ENCODE measurements at places on chromosomes 1 and 21. TPM values are rescaled to one million over a fixed set of nuclear protein-coding genes. Genes with fewer than 3 reads are reported as not detected.
A peak's percentile ranks its signal among the peaks of the same experiment; 100 is the strongest.

GRCh38 chr1:52919051-52919722, 2.4 kb downstream of the ECHDC2 start:
- DNase-seq, result no peak

A3GALT2 gene
- not detected for total RNA-seq

GIPC2 gene
- not detected for total RNA-seq

- no peak for DNase-seq
These were observed at the start of gene PDZK1IP1 for GRCh38 chr1:47189844-47190508. Gene PDZK1IP1 (minus strand): TSS chr1:47190036. CDS start chr1:47189932, 104 bp downstream.

GRCh38 chr1:22866868-22867267, 105.8 kb downstream of the LACTBL1 start:
- DNase-seq, result no peak

GRCh38 chr1:94318505-94319030, 81.2 kb upstream of the ARHGAP29 start:
- no peak for DNase-seq

YARS1 gene
- total RNA-seq, result 70.7 TPM

SLC44A3 gene
- not detected for total RNA-seq

DNA sequence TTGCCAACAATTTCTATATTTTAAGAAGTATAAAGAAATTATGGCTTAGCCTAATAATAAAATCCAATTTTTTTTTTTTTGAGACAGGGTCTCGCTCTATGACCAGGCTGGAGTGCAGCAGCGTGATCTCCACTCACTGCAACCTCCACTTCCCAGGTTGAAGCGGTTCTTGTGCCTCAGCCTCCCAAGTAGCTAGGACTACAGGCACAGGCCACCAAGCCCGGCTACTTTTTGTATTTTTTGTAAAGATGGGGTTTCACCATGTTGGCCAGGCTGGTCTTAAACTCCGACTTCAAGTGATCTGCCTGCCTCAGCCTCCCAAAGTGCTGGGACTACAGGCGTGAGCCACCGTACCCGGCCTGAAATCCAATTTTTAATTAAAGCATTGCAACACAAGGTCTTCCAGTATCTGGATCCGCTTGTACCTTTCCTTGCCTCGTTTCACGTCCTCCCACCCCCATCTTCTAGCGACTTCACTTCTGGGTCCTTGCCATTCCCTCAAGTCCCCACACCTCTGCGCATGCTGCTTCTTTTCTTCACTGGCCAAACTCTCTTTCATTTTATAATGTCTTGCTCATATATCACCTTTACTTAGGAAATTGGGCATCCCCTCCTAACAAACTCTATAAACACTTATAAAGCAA, 2.3 kb downstream of the FUBP1 start:
- no peak for DNase-seq

ERRFI1 gene
- 1.5 TPM for total RNA-seq

DNASE2B gene
- total RNA-seq, result not detected

DNA sequence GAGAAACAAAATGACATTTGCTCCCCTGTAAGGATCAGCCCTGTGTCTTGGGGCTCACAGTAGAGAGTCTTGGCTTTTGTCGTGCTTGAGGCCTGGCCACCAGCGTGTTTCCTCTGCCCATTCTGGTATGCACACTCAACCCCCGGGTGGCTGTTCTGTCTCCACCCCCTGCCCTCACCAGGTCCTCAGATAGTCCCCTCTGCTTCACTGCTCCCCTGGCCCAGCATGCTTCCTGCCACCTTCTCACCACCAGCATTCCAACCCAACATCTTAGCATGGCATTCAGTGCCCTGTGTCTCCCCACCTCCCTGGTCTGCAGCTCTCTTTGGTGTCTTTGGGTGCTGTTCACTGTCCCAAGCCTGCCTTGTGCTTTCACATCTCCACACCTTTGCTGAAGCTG, 16.2 kb downstream of the ZNF362 start:
- no peak for DNase-seq

DNA sequence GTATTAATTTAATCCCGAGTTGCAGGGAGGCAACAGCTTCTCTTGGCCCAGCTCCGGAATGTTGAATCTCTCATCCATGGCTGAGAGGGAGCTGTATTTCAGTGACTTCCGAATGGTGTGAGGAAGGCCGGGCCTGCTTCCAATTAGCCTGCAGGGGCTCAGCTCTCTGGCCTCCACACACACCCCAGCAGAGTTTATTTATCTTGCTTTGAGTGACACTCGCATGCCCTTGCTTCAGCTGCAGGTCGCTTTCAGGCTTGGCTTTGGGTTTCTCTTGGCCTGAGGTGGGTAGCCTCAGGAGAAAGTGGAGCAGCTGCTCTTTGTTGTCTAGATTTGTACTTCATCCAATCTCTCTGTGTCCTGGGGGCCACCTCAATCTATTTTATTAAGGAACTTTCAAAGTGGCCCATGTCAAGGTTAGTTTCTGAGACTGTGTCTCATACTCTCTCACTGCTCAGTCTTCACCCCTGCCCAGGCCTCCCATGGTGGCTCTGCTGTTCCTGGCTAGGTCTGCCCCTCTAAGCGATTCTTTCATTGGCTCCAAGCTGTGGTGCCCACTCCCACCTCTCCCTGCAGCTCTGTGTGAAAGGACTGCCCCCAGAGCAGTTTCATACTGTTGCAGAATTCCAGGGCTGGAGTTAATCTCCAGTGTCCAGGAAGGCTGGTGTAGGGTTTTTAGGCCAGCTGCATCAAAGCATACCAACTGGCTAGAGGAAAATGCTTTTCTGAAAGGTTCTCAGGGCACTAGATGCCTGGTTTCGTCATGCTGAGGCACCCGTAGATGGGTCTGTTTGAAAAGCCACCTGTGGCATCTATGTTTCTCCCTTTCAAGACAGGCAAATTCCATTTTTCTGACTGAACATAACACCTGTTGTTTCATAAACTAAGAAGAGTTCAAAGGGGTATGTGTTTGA, 153.5 kb downstream of the PLXNA2 start:
- no peak for DNase-seq

DNA sequence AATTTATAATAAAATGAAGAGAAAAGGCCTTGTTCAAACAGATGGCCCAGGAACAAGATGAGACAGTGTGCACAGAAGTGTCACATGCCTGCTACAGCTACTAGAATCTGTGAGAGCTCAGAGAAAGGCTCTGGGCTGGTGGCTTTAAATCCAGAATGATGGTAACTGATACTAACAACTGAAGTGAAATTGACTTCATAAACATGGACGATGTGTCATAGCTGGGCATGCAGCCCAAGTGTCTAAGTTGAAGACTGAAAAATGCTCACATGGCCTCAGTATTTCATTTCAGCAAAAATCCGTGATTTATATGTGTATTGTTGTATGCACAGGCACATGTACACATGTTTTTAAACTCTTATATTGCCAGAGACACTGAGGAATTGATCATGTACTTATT, 208.3 kb upstream of the RUNX1 start:
- no peak for DNase-seq

- no peak for DNase-seq
These were observed 12.2 kb downstream of the SARS1 start for GRCh38 chr1:109225711-109226445.

DNA sequence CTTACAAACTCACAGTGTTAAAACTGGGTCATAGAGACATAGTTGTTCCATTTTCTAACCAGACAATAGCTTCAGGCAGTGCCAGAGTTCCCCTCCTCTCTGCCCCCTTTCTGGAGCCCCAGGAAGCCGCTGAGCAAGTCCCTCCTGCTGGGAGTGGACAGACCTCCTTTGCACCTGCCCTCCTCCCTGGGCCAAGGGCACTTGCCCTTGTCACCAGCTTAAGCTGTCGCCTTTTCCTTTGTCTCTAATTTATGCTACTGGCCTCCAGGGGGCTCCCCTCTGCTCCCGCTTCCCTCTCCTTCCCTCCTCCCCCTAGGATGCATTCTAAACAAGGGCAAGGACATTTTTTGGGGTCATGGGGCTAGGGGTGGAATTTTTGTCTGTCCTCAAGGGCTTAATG, 182.4 kb downstream of the MIS18A start:
- DNase-seq, result no peak

HSD3B2 gene
- not detected for total RNA-seq

DNA sequence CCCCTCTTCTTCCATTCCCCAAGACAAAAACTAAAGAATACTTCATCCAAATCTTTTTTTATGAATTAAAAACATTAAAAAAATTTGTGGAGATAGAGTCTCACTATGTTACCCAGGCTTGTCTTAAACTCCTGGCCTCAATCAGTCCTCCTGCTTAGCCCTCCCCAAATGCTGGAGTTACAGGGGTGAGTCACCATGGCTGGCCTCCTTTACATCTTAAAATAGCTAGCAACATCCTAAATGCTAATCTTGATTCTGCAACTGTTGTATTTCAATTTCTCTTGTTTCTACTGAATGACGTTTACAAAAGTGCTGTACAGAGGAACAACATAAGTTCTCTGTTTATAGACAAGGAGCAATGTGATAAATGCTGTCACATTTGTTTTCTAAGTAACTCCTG, 483.5 kb downstream of the ADGRL2 start:
- no peak for DNase-seq

DNA sequence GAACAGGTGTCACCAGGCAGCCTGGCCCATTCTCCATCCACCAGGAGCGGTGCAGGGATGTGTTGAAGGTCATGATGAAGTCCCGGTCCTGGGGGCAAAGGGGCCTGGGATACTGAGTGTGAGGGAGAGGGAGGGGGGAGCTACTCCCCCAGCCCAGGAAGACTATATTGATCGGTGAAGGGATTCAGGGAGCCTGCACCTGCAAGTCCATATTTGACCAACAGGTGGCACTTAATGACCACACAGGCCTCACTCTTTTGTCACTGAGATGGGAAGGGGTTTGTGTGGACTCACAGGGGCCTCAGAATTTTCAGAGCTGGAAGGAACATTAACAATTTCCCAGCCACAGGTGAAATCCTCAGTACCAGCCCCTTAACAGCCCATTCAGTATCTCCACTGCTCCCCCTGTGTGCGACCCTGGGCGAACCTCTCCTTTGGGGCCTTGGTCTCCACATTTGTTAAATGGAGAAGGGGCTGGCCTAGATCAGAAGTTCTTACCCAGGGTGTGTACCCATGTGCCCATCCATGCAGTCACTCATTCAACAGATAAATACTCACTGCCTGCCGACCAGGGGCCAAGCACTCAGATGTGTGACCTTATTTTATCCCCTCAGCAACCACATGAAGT, 55.6 kb downstream of the NKAIN1 start:
- peak; percentile 67 for DNase-seq

VAMP3 gene
- total RNA-seq, result 49.6 TPM

GRCh38 chr1:233530665-233531386, 83.1 kb upstream of the KCNK1 start:
- no peak for DNase-seq

- no peak for DNase-seq
These were observed 185.1 kb downstream of the FOXD2 start for GRCh38 chr1:47622776-47623556.

DNA sequence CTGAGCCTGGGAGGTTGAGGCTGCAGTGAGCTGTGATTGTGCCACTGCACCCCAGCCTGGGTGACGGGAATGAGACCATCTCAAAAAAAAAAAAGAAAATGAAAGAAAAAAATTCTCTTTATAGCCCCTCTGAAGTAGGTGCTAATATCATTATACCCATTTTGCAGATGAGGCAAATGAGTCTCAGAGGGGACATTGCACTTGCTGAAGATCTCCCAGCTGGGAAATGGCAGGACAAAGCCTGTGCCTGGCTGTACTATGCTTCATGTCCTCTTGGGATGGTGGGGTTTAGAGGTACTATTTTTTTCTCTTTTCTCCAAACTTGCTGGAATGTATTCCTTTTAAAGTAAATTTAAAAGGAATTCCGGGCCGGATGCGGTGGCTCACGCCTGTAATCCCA, 1.6 kb downstream of the SMPDL3B start:
- DNase-seq, result no peak

SYT11 gene
- total RNA-seq, result 6.6 TPM

GRCh38 chr1:20069874-20070273, at the start of gene PLA2G5:
Gene PLA2G5 (plus strand): TSS chr1:20070194. CDS start chr1:20084831, 14,637 bp downstream.
- DNase-seq, result no peak

DNA sequence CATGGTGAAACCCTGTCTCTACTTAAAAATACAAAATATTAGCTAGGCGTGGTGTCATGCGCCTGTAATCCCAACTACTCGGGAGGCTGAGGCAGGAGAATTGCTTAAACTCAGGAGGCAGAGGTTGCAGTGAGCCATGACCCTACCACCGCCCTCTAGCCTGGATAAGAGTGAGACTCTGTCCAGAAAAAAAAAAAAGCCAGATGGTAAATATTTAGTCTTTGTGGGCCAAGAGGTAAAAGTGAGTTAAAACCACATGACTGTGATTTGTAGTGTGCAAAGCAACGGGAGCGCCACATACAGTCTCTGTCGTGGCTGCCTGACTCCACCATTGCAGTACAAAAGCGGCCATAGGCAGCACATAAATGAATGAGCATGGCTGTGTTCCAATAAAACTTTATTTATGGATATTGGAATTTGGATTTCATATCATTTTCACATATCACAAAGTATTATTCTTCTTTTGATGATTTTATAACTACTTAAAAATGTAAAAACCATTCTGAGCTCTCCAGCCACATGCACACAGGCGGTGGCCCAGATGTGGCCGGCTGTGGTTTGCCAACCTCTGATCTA, 51.8 kb upstream of the CASZ1 start:
- DNase-seq, result no peak

DNA sequence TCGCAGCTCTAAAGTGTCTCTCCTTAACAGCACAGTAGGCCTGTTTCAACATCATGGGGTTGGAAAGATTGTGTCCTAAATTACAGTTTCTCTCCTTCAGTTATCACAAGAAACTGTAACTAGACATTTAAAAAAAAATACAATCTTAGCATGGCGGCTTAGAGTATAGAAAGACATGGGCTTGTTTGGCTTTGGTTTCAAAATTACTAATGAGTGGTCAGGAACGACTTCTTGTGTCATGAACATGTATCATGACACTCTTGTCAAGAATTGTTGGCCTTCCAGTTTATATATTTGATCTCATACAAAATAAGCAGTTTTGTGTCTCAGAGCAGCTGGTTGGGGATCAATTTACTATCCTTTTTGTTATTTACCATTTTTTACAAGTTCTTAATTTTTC, 2.1 kb downstream of the GJA8 start:
- no peak for DNase-seq

DNA sequence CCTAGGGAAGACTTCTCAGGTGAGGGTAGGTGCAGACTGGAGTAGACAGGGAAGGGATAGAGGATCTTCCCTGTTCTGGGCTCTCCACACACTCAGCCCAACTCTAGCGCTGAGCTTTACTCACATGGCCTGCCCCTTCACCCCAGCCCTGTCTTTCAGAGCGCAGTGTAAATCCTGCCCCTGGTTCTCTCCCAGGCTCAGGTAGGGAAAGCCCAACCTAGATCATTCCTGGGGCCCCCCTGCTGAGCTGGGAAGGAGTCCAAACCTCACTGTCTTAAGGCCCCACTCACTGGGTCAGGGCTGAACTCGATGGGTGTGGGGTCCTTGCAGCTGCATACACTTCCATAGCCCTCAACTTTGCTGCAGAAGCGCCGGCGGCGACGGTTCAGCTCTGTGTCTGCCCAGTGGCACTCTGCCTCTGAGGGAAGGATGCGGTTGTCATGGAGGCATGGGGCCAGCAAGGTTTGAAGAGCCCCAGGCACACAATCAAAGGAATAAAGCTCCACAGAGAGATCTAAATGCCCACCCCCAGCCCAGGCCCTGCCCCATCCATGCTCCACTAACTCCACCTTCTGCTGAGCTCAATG, 4.2 kb downstream of the POMGNT1 start:
- no peak for DNase-seq
